Fibroblast of skin of scalp (primary cell): ENCODE measurements at places on chromosomes 5 and 9.

DNA sequence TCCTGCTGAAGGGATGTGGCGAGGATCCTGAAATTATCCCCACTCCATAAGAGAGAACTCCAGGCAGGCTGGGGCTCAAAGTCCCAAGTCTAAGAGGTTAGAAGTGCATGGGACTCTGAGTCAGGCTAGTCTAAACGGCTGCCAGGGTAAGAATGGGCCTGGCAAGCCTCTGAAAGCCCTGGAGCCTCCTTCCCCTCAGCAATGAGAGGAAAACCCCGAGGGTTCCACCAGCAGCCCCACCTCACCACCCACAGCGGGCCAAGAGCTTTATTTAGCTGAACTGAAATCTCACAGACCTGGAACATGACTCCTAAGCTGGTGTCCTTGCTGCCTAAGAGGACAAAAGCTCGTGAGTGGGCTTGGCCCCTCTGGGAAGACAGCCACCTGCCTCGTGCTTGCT is 135.5 kb downstream of the SEC61B start:
- no peak for DNase-seq

- peak; percentile 39 for DNase-seq
These were observed 71.6 kb upstream of the FRRS1L start for GRCh38 chr9:109238655-109239054.

DNA sequence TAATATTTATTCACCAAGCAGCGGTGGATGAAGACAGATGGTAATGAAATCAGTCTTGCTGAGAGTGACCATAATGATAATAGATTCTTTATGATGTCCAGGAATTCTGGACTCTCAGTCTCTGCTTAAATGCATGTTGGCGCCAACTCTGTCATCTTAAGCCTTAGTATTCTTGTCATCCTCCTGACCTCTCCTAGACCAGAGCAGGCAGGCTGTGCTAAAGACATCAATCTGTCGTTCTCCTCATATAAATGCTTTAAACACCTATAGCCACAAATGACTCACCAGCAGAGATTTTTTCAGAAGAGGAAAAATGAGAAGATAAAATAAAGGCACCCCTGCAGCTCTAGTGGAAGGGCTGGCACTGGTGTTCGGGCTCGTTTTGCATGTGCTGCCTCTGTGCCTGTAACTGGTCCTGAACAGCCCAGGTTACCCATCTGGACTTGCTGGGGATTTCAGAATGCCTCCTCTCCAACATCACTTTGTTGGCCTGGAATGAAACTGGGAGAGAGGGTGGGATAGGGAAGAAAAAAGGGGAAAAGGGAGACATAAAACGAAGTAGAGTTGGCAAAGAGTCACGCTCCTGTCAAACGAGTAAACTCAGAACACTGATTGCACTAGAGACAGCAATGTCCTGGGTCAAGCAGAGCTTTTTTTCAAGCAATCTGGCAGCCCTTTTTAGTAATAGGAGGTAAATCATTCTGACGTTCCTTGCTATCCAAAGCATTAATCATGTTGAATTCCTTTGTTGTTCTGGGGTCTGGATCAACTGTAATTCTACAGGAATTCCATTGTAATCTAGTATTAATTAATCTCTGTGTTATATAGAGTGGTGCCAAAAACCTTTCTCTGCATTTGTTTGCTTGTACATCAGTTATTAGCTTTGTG is 195.5 kb upstream of the CLINT1 start:
- DNase-seq, result no peak

- no peak for DNase-seq
These were observed 884 bp upstream of the EGFLAM start for GRCh38 chr5:38257308-38258041.

- DNase-seq, result no peak
These were observed 8.9 kb downstream of the PRRT1B start for GRCh38 chr9:131554087-131554842.

DNA sequence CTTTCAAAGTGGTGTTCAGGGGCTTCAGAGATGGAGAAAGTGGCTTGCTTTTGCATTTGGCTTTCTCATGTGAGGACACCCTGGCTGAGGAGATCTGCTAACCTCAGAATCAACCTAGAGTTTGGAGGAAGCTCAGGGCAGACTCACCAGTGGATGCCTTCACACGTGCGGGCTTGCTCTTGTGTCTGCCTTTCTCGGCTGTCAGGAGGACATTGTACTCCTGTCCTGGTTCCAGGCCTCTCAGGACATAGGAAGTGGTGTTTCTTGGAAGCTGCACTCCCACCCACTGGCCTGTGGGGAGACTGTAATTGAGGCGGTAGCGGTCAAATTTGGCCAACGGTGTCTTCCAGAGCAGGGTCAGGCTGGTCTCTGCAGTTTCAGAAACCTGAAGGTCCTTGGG is 44.5 kb downstream of the TNC start:
- no peak for DNase-seq

DNA sequence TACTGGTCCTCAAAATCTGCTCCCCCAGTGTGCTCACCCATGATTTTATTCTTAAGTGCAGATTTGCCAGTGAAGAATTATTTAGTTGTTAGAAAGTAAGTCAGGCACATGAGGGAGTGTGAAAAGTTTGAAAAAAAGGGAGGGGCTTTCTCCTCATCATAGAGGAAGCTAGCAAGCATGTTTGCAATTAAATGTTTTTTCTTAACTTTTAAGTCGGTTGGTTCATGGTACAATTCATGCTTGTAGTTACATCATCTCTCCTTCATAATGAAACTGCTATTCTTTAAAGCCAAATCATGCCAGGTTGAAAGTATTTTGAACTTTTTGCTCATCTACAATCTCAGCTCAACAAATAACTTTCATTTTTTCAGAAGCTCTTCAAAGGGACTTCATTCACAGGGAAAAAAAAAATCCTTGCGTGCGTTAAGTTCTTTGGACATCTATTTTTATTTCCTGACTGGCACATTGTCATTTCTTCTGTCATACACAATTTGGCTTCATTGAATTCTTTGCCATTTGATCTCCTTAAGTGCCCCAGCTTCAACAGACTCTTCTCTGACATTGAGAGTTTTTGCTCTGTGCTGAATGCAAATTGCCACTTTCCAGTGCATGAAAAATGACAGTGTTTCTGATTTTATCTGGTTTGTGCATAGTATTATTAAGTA is 456.9 kb downstream of the TMEM232 start:
- DNase-seq, result peak; percentile 76

GRCh38 chr5:171755354-171755821 is 30.2 kb upstream of the SMIM23 start:
- peak; percentile 43 for DNase-seq

DNA sequence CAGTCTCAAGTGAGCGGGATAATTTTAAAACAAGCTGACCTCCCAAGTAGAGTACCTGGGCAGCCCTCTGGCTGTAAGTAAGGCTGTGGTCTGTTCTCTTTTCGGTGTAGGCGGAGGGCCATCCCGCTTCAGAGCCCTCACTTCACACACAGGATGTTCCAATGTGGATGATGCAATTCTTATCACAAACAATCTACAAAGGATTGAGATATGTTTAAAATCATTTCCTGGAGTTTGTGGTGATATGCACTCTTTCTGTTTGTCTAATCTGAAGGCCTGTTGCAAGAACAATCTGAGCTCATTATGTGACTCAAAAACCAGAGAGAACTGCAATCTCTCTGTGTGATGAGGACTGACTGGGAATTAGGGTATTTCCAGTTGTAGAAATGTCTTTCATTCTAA is 42.5 kb downstream of the ITGA2 start:
- peak; percentile 51 for DNase-seq

DNA sequence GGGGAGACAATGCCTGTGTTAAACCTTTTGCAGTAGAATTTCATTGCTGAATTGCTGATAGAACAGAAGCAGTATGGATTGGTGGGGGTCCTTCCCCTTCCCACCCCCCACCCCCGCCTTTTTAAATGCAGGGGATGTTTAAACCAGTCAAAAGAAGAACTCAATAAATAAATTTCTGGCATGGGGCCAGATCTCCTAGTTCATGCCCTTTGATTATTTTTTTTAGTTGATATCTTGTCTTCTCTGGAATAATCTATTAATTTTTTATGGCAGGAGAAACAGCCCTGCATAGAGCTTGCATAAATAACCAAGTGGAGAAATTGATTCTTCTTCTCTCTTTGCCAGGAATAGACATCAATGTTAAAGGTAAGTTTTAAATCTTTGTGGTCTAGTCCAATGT is 72.8 kb downstream of the SLF1 start:
- DNase-seq, result no peak

DNA sequence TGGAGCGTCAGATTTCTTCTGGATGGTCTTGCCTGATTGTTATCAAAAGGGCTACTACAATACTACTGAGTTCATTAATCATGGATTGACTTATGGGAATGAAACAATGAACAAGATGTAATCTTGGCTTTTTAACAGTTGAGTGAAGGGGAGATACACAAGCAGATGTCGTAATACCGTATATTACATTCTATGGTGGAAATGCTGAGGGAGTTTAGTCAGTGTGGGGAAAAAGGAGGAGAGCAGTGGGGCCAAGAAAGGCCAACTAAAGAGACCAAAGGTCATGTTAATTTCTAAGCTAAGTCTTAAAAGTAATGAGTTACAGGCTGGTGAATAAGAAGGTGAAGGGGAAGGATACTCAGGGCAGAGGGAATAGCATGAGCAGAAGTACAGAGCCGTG is 29.0 kb upstream of the PSAT1 start:
- no peak for DNase-seq

- no peak for DNase-seq
These were observed 52.4 kb downstream of the PRRC2B start for GRCh38 chr9:131446276-131446675.

DNA sequence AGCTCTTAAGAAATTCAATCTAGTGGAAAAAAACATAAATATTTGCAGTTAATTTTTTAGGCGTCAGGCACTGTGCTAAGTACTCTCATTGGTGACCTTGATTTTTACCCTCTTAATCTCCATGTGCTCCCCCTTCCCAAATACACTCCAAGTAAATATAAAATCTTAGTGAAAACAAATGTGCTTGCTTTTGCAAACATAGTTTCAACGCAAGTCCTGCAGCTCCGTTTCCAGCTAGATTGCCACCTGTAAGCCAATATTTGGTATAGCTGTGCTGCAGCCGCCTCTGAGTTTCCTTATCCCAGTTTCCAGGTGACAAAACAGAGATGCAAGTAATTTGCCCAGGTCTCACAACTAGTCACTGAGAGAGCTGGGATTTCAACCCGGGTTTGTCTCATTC is 1.9 kb upstream of the MTMR12 start:
- no peak for DNase-seq

DNA sequence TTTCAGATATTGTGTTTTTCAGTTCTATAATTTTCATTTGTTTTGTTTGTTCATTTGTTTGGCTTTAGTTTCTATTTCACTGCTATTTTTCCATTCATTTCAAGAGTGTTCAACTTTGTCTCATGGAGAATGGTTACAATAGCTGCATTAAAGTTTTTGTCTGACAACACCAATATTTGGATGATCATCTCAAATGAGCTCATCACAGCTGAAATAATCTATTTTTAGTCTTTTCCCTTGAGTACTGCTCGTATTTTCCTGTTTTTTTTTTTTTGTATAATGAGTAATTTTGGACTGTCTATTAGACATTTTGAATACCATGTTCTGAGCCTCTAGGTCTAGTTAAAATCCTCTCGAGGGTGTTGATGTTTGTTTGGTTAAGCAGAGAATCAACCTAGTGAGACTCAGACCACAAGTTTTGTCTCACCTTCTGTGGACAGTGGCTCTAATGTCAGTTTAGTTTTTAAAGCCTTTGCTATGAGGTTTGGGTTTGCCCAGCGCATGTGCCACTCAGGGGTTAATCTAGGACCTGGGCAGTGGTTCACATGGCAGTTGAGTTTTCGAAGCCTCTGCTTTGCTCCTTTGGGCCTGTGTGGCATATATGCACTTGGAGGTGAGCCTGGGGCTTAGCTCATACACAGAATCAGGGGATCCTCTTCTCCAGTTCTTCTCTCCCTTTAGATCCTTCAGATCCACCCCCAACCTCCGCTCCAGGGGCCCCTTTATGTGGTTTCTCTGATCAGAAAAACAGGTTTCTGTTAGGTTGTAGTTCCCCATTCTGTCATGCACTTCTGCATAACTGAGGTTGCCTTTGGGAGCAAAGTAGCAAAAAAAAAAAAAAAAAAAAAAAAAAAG is 79.8 kb downstream of the ARSB start:
- peak; percentile 55 for DNase-seq

DNA sequence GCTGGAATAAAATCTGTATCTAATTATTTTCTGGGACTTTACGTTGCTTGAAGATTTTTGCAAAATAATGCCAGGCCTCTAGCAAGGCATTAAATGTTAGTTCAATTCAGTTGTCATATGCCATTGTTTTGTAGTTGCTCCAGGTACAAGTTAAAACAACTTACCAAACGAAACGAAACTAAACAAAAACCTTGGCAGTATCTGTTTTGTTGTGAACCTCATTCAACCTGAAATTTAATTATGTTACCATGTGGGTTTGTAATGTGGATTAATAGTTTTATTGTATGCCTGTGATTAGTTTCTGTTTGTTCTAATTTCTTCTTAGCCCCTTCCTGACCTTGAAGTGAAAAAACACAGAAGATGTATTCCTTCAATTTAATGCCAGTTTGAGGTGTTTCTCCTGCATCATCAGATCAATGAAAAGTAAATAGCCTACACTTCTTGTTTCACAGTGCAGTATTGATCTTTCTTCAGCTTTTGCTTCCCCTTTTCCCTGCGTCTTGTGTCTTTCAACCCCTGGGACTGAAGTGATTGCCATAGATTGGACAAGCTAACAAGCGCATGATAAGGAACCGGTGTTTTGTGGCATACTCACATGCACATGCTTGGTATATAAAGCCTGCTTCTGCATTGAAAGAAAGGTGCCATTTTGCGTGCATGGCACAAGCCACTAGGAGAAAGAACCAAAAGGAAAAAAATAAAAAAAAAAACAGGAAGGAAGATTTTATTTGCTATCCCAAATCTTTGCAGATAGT is 699.0 kb upstream of the ARRDC3 start:
- no peak for DNase-seq

DNA sequence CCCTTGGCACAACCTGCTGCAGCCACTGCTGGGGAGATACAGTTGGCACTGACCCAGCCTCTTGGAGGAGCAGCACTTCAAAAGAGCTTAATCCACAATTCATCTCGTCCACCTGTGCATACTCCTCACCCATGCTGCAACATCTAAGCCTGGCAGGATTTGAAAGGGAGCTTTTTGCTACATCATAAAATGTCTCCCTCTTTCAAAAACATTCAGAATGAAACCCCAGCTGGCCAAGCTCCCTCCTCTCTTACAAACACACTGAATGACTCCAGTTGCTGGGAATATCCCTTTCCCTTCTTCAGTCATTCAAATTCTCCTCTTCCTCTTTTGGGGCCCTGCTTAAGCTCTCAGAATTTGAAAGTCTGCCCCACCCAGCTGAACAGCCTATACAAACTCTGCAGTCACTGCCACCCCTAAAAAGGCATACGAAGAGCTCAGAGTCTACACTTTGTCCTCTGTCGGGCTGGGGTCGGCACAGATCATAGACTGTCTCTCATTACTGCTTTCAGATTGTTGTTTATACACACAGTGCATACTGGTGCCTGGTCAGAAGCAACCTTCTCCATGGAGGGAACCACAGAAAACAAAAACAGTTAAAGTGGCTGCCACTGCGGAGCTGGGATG is 8.8 kb upstream of the C5orf15 start:
- no peak for DNase-seq
